Peyer's patch (tissue), 4 donors: ENCODE measurements at places on chromosomes 16 and 17. TPM values are rescaled to one million over a fixed set of nuclear protein-coding genes. Genes with fewer than 3 reads are reported as not detected.
A peak's percentile ranks its signal among the peaks of the same experiment; 100 is the strongest.

GRCh38 chr16:88588148-88588547 is 17.9 kb downstream of the ZC3H18 start:
- DNase-seq = no peak
- H3K36me3 ChIP-seq = peaks cover 57% of the 10 kb centered on the region
- H3K4me1 ChIP-seq = no peaks in the 10 kb centered on the region
- H3K27me3 ChIP-seq = no peaks in the 10 kb centered on the region
- no peak overlapping the region for H3K4me3 ChIP-seq
- H3K27ac ChIP-seq = no peak overlapping the region

DNA sequence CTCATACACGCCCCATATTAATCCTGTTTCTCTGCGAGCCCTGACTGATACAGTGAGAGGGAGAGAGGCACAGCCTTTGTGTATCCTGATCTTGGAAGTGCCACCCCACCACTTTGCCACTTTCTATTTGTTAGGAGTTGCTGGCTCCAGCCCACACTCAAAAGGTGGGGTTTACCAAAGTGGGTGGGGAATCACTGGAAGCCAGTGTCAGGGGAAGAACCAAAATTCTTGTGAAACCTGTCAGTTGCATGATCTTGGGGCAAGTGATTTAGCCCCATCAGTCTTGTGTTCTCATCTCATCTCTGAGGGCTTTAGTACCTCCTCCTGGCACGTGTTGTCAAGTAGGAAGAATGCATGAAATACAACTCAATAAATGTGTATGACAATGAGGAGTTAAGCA is 119.5 kb downstream of the SOX9 start:
- DNase-seq = no peak
- no peak overlapping the region for H3K4me3 ChIP-seq
- H3K4me1 ChIP-seq = no peaks in the 10 kb centered on the region
- no peaks in the 10 kb centered on the region for H3K27me3 ChIP-seq
- no peak overlapping the region for H3K27ac ChIP-seq

- no peaks in the 10 kb centered on the region for H3K36me3 ChIP-seq
- H3K4me1 ChIP-seq = peaks cover 5% of the 10 kb centered on the region
- H3K27me3 ChIP-seq = no peaks in the 10 kb centered on the region
These were observed 112.1 kb downstream of the PRKCB start for GRCh38 chr16:23947838-23948237.

- peak overlapping the region; percentile 98 for H3K4me3 ChIP-seq
- peak overlapping the region; percentile 92 for H3K27ac ChIP-seq
- H3K36me3 ChIP-seq = no peaks in the 10 kb centered on the region
- no peaks in the 10 kb centered on the region for H3K4me1 ChIP-seq
These were observed 805 bp upstream of the ORAI3 start for GRCh38 chr16:30947859-30948666.

DNA sequence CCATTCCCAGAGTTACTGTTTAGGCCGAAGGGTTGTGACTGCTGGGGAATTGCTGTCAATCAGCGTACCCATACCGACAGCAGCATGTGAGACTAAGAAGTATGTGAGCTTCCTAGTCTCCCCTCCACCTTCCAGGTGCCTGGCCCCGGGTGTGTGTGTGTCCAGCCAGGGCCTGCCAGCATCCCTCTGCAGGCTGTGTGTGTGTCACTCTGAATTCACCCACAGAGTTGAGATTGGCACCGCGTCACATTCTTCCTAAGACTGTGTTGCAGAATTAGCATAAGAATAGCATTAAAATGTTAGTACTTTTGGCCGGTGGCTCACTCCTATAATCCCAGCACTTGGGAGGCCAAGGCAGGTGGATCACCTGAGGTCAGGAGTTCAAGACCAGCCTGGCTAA is 31.8 kb downstream of the PRMT7 start:
- H3K27ac ChIP-seq = no peak overlapping the region
- no peaks in the 10 kb centered on the region for H3K4me1 ChIP-seq
- DNase-seq = no peak
- no peaks in the 10 kb centered on the region for H3K36me3 ChIP-seq
- no peaks in the 10 kb centered on the region for H3K27me3 ChIP-seq
- no peak overlapping the region for H3K4me3 ChIP-seq

DNA sequence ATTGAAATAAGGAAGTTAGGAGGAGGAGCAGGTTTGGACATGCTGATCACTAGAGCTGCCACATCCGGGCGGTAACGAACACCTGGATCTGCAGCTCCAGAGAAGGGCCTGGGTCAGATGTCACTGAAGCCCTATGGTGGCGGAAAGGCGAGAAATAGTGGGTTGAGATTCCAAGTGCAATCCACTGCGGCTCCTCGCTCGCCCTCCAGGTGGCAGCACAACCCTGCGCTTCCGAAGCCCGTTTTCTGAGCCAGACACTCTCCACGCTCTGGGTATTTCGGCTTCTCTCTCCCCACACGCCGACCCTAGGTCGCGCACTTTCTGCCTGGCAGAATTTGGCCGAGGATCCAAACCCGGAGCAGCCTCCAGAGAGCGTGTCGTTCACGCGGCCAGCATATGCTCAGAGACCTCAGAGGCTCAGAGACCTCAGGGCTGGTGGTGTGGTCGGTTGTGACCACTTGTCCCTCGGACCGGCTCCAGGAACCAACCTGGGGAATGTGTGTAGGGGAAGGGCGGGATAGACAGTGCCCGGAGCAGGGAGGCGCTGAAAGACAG is 922 bp upstream of the SLC2A4 start:
- peaks cover 2% of the 10 kb centered on the region for H3K4me1 ChIP-seq
- peak overlapping the region; percentile 82 for H3K27ac ChIP-seq
- no peaks in the 10 kb centered on the region for H3K27me3 ChIP-seq
- H3K36me3 ChIP-seq = no peaks in the 10 kb centered on the region
- peak overlapping the region; percentile 61 for H3K4me3 ChIP-seq

DNA sequence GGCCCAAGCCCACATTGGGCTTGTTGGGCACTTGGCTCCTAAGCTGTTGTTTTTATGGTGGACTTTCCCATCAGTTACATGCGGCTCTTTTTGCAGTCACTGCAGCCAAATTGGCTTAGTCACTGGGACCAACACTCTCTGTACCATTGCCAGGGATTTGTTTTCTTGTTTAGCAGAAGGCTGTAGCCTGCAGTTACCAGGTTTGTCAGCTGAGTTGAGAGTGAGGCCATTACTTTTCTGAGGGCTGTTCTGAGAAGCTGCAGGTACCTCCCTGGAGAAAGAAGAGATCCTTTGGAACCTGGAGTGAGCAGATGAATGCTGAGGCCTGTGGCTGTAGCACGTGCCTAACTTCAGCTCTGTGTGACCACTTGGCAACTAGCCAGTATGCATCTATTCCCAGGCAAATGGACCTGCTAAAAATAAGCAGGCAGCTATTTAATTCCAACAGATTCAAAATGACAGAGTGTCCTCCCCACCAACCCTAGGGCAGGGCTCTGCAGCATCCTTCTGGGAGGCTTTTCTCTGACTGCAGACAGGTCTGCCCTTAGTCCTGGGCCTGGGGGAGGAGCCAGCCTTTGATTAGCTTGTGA is 12.9 kb downstream of the AKAP1 start:
- H3K4me3 ChIP-seq = no peak overlapping the region
- no peaks in the 10 kb centered on the region for H3K36me3 ChIP-seq
- peak overlapping the region; percentile 72 for H3K27ac ChIP-seq
- no peaks in the 10 kb centered on the region for H3K27me3 ChIP-seq
- no peak for DNase-seq

GRCh38 chr16:72428681-72429376 is 256.9 kb upstream of the PMFBP1 start:
- H3K4me1 ChIP-seq = no peaks in the 10 kb centered on the region
- no peak overlapping the region for H3K4me3 ChIP-seq
- H3K27ac ChIP-seq = no peak overlapping the region
- no peaks in the 10 kb centered on the region for H3K27me3 ChIP-seq
- DNase-seq = no peak

- no peaks in the 10 kb centered on the region for H3K4me1 ChIP-seq
These were observed 125.8 kb upstream of the TMEM97 start for GRCh38 chr17:28193241-28193640.

The CCL16 gene
- not detected for total RNA-seq

The PPY gene
- total RNA-seq = not detected

The SRRM2 gene
- 3,742 TPM for total RNA-seq

The TIMP2 gene
- 73.2 TPM for total RNA-seq

The ZNF423 gene
- 20.6 TPM for total RNA-seq

The PARN gene
- 36.6 TPM for total RNA-seq

The SYT17 gene
- 30.5 TPM for total RNA-seq

The TBC1D3B gene
- total RNA-seq = 69.3 TPM
